ENCODE measurements at places on chromosomes 6 and 20.

GRCh38 chr6:145270464-145270863 is 464.9 kb downstream of the EPM2A start:
- DNase-seq = no peak

DNA sequence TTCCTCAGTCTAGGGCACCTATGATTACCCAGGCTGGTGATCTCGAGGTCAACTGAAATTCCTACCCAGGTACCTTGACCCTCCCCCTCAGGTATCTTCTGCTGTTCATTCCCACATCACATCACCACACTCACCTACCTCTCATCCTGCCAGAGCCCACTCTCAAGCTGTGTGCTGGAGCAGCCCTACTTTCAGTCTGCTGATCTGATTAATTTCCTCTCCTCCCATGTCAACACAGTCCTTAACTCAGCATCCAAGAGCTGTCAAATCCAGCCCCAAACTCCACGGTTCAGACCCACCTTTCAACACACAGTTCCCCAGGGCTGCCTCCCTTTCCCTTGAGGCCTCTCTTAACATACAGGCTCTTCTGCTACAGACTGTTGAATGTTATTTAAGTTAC is 42.4 kb downstream of the EZR start:
- no peak for DNase-seq

DNA sequence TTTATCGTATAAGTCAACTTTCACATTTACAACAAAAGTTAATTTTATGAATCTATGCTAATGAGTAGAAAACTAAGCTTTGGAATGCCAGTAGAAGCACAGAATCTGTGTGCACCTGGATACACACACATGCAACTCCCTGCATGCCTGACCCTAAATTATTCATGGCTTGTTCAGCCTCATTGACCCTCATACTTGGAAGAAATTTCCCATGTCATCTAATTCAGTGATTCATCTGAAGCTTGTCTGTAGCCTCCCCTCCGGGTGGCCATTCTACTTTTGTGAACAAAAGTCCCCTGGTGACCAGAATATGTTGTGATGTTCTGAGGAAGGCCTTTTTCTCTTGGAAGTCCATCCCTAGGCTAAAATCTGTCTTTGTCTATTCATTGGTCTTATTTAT is 1078.4 kb downstream of the KIF16B start:
- no peak for DNase-seq

- DNase-seq = no peak
Observed at GRCh38 chr6:36848658-36849441, 9.6 kb upstream of the CPNE5 start.

DNA sequence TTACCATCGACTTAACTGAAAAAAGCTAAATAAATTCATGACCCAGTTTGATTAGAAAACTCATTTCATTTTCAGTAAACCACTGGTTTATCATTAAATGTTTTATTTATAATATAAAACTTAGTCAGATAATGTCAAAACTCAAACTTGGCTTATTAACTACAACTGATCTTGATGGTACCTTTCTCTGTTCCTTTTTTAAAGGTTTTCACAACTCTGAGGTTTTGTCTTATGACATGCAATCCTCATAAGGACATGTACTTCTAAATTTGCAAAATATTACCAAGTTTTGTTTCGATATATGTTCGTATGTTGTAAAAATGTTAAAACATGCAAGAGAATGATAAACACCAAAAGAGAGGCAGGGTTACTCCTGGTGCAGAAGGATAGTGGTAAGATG is 82.5 kb upstream of the PDE10A start:
- DNase-seq = no peak

DNA sequence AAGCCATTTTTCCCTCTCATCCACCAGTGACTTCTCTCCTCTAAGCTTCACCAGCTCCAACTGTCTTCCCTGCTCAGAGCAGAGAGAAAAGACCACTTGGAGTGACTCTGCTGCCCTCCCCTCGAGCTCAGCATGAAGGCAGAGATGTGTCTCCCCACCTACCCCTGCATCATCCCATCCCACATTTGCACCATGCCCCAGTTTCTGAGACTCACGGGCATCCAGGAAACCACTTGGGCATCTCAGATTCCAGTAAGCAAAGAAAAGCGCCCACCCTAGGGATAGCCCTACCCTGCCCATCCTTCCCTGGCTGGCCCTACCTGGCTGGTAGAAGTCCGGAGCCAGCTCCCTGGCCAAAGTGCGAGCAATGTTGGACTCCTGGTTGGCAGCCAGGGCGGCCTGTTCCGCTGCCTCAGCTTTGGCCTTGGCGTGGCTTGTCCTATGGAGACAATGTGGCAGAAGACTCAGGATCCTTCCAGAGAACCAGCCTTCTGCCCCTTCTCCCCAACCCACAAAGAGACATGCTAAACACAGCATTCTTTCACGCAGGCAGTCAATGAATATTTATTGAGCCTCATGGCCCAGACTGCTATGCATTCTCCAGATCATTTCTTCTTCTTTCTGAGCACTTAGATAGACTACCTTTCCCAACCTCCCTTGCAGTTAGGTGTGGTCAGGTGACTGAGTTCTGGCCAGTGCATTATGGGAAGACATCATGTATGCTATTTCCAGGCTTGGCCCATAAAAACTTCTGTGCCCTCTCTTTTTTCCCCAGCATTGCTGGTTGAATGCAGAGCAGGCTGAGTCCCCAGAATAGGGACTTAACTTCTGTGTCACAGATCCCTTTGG is 68.6 kb downstream of the JPH2 start:
- no peak for DNase-seq

DNA sequence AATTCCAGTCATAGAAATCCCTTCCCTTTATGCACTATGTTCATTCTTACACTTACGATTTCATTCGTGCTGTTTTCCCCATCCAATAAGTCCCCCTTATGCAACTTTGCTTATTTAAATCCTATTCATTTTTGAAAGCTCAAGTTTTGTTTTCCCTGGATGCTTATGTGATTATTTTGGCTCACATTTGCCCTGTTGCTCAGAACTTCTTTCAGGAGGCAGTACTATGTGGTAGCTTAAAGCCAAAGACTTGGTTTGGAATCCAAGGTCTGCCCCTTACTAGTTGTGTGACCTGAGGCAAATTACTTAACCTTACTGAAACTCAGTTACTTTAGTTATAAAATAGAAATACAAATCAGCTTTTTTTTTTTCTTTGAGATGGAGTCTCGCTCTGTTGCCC is 59.6 kb downstream of the MOXD1 start:
- DNase-seq = peak; percentile 49

DNA sequence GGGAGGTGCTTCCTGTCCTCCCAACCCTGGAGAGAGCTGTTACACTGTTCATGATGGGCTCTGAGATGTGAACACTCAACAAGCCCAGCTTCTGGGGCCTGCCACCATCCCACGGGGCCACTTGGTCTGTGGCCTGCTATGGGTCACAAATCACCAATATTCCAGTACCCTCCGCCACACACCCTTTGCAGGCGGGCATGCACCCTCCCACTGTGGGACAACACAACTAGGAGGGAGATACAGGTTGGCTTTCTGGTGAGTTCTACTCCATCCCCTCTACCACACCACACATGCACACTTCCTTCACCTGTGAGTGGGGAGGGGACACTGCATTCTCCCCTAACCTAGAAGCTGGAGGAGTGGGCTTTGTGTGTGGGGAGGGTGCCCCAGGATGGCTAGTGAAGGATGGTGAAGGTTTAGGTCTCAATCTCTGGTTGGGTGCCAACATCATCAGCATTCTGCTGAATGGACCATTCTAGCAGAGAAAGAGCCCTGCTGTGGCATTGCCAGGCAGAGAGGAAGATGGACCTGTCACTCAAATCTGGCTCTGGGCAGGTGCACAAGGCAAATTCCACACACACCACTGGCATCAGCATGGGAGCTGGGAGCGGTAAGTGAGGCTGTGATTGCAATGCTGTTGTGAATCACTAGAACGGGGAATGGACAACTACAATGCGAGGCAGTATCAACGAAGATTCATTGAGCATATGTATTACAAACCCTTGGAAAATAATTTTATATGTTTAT is 175.1 kb downstream of the THBS2 start:
- DNase-seq = no peak

DNA sequence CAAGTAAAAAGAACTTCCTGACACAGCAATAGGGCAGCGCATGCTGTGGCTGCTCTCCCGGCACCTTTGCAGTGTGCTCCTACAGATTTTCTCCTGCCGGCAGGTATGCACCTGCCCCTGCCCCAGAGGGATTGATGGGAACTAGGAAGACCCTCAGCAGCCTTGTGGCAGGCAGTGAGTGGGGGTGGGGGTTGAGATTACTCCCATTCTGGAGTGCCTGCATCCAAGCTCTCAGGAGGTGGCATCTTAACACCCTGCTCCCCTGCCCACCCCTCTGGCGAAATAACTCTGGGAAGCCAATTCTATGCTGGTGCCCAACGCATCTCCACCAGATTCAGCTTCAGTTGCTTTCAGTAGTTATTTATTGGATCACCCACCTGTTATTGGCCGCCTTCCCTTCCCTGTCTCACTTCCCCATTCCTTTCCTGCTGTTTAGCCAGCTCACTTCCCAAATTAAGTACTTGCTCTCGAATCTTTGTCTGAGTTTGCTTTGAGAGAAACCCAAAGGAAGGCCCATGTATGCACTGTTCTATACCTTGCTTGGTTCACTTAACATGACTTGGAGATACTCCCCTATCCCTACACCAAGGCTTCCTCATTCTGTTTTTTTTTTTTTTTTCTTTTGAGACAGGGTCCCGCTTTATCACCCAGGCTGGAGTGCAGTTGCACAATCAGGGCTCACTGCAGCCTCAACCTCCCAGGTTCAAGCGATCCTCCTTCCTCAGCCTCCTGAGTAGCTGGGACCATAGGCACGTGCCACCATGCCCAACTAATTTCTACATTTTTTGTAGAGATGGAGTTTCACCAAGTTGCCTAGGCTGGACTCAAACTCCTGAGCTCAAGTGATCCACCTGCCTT is 29.3 kb upstream of the SLC23A2 start:
- no peak for DNase-seq

DNA sequence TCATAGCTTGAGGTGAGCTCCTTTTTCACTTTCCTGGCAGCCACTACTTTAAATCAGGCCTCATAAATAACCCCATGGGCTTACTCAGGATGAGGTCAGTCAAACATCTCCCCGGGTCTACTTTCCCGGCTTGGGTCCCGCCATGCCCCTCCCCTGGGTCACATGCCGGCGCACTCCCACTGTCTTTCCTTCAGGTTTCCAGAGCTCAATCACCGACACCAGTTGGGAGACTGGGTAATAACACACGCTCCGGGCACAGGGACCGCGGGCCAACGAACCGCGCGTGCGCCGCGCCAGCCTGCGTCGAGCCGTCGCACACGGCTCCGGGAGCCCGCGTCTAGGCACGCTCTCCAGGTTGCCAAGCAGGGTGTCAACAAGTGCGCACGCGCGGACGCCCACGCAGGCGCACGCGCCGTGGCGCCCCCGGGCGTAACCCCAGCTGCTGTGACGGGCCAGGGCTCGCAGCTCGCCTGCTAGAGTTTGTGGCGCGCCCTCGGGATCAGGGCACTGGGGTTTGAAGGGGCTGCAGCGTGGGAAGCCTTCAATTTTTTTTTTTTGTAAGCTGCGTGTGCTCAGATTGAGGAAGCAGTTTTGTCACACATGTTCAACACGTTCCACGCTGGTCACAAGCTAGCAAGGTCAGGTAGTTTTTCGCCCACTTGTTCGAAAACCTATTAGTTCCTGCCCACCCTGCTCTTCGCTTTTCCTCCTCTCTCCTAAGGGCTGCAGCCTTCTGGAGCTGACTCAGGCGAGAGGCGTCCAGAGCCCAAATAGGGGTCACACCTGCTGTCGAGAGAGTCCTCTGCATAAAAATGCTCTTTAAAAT is 31.8 kb downstream of the TFAP2B start:
- no peak for DNase-seq

DNA sequence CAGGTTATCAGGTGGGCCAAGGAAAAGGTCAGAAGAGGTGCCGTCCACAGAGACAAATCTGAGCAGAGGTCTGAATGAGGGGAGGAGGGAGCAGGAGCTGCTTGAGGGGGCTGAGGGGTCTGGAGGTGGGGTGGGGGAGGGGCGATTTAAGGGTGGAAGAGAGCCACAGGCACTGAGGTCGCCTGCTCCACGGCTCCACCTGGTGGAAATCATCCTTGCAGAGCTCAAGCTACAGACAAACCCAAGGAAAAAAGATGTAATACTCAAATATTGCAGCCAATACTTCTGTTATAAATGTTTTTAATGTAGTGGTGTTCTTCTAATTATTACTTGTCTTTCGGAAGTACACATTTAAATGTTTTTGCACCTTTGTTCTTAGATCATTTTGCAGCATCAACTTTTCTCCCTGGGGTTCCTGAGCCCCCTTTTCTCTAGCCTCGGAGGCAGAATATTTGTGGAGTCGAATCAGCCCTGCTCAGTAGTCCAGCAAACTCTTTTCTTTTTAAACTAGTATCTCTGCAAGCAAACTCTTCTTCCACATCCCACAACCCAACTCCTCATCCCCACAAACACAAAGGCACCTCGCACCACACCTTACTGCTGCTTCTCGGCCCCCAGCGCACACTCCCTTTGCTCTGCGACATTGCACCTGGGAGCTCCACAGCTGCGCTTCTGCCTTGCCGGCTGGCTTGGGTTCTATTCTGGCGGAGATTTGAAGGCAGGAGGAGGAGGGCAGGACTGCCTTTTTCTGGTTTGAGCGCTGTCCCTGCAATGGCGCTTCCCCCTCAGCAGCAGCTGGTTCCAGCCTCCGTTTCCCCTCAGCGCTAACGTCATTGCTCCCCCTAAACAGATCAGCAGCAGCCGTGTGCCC is 51.0 kb upstream of the TFAP2A start:
- DNase-seq = peak; percentile 22

DNA sequence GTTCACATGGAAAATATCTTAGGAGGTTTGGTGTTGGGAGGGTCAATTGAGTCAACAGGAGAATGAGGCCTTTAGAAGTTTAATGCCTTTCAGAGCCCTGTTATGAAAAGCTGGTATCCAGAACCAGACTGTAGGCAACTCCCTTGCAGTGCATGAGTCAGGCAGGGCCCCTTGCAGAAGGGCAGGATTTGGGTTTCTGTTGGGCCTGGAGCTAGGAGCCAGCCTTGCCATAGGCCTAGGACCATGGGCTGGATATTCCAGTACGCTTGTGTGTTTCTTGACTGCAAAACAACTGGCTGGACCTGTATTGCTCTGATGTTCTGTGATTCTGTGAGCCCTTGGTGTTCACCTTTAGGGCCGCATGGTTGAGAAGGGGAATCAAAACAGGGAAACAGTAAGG is 350.9 kb upstream of the PRND start:
- no peak for DNase-seq

All from fibroblast of skin of scalp (primary cell).